ENCODE measurements at places on chromosomes 2 and 18.

GRCh38 chr2:219701847-219702634 lies 74.6 kb downstream of the SLC4A3 start:
- DNase-seq, result no peak

DNA sequence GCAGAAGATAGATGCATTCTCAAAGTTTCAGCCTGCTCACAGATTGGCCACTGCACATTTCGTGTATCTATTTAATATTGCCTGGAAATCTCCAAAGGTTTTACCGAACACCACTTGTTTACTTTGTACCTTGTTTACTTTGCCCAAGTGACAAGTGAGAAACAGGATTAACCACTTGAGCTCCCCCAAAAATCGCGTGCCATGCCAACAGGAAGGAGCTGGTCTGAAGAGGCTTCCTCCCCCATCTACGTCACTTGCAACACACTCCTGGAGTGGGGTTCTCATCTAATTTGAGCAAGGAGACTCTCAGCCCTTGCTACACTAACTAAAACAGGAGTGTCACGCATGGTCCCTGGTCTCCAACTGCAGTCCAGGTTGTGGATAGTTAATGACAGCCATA lies 212.5 kb upstream of the TMEM200C start:
- DNase-seq, result no peak

- no peak for DNase-seq
Measured at GRCh38 chr2:119245076-119245840, 21.6 kb downstream of the STEAP3 start.

DNA sequence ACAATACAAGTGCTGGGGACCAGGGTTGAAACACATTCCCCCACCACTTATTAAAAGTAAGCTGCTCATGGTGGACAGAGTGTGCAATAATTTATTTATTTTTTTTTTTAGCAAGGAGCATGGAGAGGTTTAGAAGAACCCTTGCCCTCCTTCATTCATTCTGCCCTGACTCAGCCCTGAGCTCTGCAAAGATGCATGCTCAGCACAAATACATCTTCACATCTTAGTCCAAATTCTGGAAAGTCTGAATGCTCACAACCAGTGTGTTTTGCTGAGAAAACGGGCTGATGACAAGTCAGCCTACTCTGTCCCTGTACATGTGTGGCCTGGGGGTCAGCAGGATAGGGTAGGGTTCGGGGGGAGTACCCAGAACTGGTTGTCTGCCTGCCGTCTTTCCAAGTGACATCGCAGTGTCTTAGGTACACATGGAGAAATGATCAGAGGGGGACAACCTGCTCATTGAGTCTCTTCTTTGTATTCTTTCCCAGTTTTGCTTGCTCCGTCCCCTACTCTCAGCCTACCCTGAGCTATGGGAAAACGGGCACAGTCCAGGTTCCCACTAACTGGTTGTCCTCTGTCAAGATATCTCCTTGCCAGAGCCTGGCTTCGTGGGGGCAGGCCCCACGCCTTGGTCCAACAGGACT lies 76.4 kb downstream of the ADD2 start:
- DNase-seq, result no peak

DNA sequence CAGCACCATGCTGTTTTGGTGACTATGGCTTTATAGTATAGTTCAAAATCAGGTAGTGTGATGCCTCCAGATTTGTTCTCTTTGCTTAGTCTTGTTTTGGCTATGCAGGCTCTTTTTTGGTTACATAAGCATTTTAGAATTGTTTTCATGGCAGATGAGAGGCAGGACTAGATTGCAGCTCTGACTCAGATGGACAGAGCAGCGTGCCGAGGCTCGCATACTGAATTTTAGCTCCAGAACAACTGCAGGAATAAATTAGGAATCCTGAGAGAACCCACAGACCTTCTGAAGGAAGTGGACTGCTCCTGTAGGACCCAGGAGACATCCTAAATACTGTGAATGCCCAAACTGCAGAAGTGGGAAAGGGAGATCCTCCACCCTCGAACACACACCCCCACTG lies 141.6 kb downstream of the NETO1 start:
- DNase-seq, result no peak

DNA sequence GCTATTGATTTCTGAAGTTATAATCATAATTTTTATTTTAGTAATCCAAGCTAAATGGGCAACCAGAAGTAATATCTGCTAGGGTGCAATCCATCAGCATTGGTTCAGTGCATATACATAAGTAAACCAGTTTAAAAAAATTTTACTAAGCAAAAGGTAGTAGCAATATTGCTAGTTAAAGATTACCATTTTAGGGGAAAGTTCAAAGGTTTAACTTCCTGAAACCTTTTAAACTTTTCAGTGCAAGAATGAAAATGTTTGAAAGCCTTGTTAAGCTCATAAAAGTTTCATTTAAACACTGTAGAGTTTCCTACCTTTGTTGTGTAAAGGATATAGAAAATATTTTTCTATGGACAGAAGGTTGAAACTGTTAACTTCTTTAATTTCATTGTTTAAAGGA lies 31.0 kb upstream of the EPB41L5 start:
- no peak for DNase-seq

DNA sequence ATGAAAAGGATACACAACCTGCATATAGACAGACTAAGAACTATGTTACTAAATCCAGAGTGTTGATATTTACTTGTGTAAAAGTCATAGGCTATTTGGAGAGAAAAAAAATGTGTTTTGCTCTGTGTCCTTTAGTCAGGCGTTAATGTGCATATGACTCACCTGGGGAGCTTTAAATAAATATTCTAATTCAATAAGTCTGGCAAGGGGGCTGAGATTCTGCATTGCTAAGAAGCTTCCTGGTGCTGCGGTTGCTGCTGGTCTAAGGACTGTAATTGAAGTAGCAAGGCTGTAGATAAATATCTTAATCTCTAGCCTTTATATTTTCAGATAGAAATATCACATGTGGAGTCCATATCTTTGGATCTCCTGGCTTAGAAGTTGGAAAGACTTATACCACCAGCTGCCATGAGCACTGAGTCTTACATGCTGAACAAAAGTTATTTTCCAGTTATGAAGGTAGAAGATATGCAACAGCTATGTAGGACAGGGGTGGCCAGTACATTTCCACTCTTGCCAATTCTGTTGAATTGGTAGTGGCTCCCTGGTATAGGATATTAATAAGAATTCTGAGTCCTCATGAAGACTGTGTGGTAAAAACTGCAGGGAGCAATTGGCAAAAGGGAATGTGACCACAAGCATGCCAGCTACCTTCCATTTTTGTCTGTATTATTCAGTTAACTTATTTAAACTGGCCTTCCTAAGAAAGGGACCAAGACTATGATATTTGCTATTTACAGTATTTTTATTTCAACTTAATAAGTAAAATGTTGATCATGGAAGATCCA lies 4.8 kb downstream of the SPAG16 start:
- DNase-seq, result no peak

DNA sequence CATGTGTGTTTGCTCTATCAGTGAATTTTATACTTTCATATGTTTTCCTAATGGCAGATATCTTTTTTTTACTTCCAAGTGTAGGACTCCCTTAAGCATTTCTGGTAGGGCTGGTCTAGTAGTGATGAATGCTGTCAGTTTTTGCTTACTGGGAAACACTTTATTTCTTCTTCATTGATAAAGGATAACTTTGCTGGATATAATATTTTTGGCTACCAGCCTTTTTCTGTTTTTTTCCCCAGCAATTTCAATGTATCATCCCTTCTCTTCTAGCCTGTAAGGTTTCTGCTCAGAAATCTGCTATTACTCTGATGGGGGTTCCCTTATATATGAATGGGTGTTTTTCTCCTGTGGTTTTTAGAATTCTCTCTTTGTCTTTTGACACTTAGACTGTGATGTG lies 980.6 kb upstream of the PIK3C3 start:
- no peak for DNase-seq

DNA sequence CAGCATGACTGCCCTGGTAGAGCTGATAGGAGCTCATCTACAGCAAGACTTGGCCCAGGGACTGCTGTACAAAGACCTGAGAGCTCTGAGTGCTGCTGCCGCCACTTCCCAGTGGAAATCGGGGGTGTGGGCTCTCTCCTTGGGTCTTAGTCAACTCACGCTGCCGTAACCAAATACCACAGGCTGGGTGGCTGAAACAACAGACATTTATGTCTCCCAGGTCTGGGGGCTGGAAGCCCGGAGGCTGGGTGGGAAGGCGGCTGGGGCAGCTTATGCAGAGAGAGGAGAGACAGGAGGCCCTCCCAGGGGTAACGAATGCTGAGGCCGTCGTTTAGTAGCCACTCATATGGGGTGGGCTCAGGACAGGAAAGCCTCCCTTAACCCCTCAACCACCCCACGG lies 15.4 kb upstream of the MAL start:
- no peak for DNase-seq
